ENCODE measurements at places on chromosomes 7 and 10.
A peak's percentile ranks its signal among the peaks of the same experiment; 100 is the strongest.

- no peak for DNase-seq
Measured at GRCh38 chr7:148914208-148914777, 30.2 kb upstream of the EZH2 start.

GRCh38 chr7:96789914-96790313 is 80.3 kb upstream of the SEM1 start:
- no peak for DNase-seq

DNA sequence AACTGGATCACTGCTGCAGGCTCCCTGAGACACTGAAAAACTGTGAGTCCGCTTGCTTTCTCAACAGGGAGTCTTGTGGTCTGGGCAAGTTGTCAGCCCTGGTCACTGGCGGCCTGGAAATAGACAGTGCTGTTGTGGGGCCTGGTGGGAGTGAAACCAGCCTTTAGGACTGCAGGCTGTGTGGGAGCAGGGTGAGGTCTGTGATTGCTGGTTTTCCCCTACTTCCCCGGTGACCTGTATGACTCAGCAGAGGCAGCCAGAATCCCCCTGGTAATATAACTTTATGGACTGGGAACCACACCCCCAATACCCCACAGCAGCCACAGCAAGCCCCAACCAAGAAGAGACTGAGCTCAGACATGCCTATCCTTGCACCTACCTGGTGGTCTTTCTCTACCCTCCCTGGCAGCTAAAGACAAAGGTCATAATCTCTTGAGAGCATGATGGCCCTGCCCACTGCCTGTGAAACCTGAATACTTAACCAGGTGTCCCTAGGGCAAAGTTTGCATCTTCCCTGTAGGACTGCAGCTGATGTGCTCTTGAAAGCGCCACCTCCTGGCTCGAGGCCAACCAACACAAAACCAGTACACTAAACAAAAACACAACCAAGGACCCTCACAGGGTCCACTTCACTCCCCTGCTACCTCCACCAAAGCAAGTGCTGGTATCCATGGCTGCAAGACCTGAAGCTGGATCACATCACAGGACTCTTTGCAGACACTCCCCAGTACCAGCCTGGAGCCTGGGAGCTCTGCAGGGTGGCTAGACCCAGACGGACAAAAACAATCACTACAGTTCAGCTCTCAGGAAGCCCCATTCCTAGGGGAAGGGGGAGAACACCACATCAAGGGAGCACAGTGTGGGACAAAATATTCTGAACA is 7.2 kb upstream of the ADAM22 start:
- no peak for DNase-seq

DNA sequence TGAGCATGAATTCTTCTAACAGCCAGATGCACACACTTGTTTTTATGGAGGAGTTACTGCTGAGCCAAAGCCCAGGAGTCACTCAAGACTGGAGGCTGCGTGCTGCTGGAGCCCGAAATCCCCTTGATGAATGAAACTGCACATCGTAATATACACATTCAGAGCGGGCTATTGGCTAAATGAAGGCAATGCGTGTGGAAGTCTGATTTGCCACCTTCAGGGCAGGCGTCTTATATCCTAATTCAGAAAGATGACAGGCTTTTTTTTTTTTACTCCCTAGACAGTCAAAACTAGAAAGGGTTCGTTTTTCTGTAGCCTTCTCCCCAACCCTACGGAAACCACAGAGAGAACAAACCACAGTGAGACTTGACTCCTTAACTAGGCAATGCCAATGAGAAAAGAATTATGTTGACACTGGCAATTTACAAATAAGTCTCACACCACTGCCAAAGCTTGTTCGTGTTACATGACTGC is 227.2 kb upstream of the KLF14 start:
- peak; percentile 86 for DNase-seq

GRCh38 chr10:10350050-10350449 is 667.6 kb upstream of the CELF2 start:
- DNase-seq = no peak

DNA sequence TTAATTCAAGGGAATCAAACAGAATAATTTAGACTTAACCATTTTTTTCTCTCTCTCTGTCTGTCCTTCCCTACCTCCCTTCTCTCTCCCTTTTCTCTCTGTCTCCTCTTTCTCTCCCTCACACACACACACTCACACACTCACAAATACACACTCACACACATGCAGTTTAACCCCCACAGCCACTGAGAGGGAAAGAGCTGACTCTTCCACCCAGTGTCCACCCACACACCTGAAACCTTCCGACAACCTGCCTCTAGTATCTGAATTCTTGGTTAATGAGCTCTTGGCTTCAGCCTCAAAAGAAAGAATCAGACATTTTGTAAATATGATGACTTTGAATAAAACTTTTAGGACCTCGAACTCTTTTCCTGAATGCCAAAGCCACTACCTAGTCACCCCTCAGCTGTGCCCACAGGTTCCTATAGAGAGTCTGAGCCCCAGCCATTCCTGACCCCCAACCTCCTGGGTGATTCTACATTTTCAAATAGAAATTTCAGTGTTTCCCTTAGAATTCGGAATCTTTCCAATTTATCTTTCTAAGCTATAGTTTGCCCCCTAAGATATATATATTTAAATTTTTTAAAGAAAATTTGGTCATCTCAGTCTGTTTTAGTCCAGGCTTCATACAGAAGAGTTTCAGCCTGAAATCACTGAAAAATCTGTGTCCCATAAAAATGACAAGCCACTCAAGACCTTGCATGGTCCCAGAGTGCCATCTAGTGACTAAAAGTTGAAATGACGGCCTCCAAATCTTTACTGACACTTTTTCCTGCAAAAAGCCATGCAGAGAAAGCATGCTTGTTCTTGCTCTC is 202.8 kb downstream of the IPMK start:
- no peak for DNase-seq

GRCh38 chr10:120998251-120998650 is 147.1 kb downstream of the WDR11 start:
- DNase-seq = no peak

DNA sequence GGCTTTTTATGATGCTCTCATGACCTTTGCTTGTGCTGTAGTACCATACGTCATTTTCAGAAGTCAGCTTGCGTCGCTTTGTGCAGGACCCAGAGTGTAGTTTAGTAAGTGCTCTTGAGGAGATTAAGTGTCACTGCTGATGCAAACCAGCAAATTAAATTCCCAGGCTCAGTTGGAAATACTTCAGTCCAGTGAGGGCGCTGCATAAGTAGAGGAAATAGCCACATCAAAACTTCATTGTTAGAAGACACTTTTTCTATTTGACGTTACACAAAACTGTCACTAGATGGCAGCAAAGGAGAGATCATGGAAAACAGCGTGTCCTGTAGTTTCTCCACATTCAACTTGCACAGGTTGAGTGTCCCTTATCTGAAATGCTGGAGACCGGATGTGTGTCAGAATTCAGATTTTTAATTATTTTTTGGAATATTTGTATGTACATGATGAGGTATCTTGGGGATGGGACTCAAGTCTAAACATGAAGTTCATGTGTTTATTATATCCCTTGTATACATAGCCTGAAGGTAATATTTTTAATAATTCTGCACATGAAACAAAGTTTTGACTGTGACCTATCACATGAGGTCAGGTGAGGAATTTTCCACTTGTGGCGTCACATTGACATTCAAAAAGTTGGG is 7.9 kb downstream of the ZNF22 start:
- DNase-seq = no peak

GRCh38 chr10:96034625-96035024 is 8.8 kb upstream of the CCNJ start:
- DNase-seq = no peak

DNA sequence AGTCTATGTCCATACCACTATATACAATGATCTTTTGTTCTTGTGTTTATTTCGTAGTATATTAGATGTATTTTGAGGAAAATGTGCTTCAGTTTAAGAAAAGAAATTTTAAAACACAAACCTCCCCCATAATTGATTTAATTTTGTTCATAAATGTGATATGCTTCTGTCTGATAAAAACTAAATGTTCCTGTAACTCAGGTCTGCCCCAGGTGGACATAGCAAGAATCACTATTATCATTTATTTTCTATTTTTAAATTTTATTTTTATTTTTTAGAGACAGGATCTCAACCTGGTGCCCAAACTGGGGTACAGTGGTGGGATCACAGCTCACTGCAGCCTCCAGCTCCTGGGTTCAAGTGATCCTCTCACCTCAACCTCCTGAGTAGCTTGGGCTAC is 43.2 kb downstream of the BEND7 start:
- no peak for DNase-seq

- DNase-seq = no peak
Measured at GRCh38 chr7:147022056-147022455, 905.5 kb downstream of the CNTNAP2 start.

GRCh38 chr7:108124820-108125219 is 5.3 kb downstream of the LAMB4 start:
- no peak for DNase-seq

- DNase-seq = no peak
Measured at GRCh38 chr7:82674268-82674667, 230.7 kb upstream of the CACNA2D1 start.

DNA sequence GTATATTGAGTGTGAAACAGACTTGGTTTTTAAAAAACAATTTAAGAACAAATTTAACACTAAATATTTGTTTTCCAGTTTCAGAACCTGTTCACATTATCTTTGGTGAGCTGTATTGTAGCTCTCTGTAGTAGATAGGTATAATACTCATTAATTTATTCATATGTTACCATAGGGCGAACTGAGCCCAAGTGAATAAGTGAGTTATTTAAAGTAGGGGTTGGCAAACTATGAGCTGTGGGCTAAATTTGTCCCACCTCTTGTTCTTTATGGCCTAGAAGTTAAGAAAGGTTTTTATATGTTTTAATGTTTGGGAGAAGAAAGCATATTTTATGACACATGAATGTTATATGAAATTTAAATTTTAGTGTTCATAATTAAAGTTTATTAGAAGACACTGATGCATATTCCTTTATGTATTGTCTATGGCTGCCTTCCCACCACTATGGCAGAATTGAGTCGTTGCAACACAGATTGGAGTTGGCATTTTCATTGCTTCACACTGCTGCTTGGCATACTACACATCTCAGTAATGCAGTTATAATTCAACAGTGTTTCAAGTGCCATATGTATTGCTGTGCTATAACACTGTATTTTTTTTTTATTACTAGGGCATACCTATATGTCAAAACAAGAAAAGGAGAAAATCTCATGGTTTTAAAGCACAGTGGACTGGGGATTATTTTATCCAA is 146.5 kb downstream of the ADK start:
- DNase-seq = no peak

DNA sequence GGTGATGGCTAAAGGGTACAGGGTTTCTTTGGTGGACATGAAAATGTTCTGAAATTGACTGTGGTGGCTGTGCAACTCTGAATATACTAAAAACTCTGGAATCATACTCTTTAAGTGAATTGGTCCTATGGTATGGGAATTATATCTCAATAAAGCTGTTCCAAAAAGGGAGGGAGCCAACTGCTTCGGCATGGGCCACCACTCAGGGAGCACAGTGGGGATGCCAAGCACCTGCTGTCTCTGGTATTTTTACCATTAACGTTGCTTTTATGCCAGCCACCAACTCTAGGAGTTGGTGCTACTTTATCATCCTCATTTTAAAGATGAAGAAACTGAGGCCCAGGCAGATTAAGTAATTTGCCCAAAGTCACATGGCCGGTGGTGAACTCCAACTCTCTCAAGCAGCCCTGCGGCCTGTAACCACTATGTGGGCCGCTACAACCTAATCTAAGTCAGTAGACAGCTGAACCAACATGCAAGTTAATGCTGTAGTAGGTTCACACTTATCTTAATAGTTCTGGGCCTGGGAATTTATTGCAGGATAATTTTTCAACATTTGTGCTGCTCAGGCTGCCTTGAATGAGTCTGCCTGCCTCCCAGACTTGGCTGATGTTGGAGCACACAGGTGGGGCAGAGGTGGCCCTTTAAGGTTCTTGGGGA is 20.8 kb downstream of the SH3PXD2A start:
- no peak for DNase-seq

DNA sequence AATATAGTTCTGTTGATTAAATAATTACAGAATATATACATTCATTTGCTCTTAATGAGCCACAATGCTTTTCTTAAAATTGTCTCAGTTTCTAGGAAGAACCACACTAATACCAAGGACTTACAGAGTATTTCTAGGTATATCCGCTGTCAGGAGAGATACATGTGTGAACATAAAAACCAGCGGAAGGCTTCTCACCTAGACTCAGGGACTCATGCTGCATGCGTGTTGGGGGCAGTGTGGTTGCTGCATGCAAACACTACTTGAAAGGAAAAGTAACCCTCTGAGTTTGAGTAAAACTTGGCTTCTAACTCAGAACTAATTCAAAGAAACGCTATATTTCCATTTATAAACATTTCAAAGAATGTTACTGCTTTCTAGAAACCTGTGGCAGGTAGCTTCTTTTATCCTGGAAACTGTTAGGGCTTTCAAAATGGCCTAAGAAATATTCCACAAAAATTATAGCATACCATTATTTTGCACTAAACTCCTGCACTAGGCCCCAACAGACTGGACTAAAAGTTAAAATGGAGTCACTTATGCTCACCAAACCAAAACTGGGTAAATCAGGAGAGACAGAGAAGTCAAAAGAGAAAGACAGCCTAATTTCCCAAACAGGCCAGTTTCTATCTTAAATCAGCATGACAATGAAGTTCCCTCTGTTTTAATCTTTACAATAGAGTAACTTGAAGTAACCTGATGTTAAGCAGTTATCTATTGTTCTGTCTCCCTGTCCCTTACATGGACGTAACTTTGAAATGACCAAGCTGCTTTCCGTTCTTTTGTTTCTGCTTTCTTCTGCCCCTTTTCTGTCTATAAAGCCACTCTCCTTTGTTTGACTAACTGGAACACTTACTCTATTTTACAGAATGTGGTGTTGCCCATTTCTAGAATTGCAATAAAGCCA is 95.2 kb upstream of the FAM133B start:
- peak; percentile 76 for DNase-seq

DNA sequence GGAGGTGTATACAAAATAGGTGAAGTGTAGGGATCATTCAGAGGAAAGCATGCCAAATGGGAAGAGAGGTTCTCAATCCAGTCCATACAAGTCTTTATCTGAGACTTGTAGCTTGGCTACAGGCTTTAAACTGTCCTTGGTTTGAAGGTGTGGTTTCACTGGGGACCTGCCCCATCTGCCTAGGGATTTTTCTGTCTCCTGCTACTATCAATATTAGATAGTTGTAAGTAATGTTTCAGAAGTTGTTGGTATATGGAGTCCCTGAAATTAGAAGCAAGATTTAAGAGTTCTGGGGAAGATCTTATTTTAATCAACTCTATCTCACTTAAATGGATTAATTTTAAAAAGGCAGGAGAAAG is 100.9 kb downstream of the ANKRD7 start:
- DNase-seq = no peak

- no peak for DNase-seq
Measured at GRCh38 chr10:53697038-53697437, 924.5 kb upstream of the MBL2 start.
